HCT116 (cell line): ENCODE measurements at places on chromosomes 11 and 22. TPM values are rescaled to one million over a fixed set of nuclear protein-coding genes. Genes with fewer than 3 reads are reported as not detected.
A peak's percentile ranks its signal among the peaks of the same experiment; 100 is the strongest.

DNA sequence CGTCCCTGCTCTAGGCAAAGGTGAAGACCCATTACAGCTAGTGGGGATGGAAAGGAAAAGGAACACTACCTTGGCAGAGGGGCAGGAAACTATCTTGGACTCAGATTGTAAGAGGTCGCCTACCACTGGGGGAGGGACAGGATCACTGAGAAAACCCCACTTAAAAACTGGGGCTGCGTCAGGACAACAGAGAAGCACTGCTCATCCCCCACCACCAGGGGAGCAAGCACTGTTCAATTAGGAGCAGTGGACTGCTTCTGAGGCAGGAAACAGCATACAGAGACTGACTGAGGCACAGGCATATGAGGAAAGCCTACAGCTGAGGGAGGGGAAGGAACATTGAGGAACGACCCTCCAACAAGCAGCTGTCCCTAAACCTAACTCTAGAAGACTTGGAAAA, 20.8 kb upstream of the DLAT start:
- H3K27ac ChIP-seq, result no peak overlapping the region
- H3K4me1 ChIP-seq, result 0 out of 2 replicates have a peak, but pooled peaks cover 3% of the 10 kb centered on the region
- H3K27me3 ChIP-seq, result no peaks in the 10 kb centered on the region
- peak; percentile 10 for DNase-seq

DNA sequence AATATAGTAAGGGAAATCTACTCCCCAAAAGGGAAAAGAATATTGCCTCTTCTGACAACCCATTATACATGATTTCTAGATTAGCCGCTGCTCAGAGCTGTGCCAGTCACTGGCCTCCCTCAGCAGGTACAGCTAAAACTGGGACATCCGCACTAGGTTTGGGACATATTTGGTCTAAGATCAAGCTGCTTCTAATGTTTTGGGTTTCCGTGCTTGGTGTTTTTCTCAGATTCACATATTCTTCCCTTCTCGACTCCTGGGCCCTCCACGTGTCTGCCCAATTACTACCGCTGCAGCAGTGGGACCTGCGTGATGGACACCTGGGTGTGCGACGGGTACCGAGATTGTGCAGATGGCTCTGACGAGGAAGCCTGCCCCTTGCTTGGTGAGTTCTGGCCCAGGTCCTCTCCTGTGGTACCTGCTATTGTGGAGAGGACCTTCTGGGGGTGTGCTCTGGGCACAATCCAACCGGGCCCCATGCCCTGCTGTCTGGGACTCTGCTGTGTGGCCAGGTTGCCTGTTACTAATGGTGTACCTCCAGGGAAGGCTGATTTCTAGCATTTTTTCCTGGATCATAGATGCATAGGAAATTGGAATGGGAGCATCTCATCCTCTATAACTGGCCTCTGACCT, 138.1 kb upstream of the SORL1-AS1 start:
- no peak overlapping the region for H3K4me3 ChIP-seq
- H3K27me3 ChIP-seq, result no peaks in the 10 kb centered on the region
- DNase-seq, result no peak
- H3K27ac ChIP-seq, result no peak overlapping the region
- H3K4me1 ChIP-seq, result peaks cover 9% of the 10 kb centered on the region

DNA sequence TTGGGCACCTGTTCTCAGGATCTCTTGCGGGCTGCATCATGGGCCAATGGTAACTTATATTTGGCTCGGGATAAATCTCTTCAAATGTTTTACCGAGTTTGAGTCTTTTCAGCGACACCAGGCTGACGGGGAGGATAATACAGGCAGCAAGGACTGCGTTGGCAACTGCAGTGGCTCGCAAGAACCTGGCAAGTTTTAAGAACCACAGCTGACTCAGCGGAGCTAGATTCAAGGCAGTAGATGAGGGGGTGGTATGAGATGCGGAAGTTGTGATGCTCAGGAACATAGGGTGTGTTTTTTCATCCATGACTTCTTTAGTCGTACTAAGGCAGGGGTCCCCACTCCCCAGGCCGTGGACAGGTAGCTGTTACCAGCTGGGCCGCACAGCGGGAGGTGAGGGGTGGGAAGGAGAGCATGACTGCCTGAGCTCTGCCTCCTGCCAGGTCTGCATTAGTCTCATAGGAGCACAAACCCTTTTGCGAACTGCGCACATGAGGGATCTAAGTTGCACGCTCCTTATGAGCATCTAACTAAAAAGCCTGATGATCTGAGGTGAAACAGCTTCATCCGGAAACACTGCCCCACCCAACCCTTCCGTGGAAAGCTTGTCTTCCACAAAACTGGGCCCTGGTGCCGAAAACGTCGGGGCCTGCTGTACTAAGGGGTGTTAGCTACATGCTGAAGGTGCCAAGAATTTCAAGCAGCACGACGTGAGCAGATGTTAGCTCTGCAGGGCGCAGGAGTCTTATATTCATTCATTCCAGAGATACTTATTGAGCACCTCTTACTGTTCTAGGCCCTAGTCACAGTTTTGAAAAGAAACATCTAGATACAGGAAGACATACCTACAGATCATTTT, 6.4 kb upstream of the JAM3 start:
- no peaks in the 10 kb centered on the region for H3K36me3 ChIP-seq
- H3K27ac ChIP-seq, result no peak overlapping the region
- H3K4me1 ChIP-seq, result no peaks in the 10 kb centered on the region
- H3K27me3 ChIP-seq, result peaks cover 37% of the 10 kb centered on the region
- H3K4me3 ChIP-seq, result no peak overlapping the region

- DNase-seq, result no peak
- no peak overlapping the region for H3K4me3 ChIP-seq
- H3K27me3 ChIP-seq, result no peaks in the 10 kb centered on the region
- H3K36me3 ChIP-seq, result peaks cover 15% of the 10 kb centered on the region; the same call in 1 of the 2 replicates
These were observed 16.6 kb downstream of the MED15 start for GRCh38 chr22:20524004-20524481.

- H3K36me3 ChIP-seq, result no peaks in the 10 kb centered on the region
- H3K27ac ChIP-seq, result peak overlapping the region; percentile 71
- peaks cover 7% of the 10 kb centered on the region for H3K4me1 ChIP-seq
- H3K27me3 ChIP-seq, result no peaks in the 10 kb centered on the region
- DNase-seq, result no peak
- H3K4me3 ChIP-seq, result peak overlapping the region; percentile 83
These were observed 751 bp downstream of the ARFGAP3 start for GRCh38 chr22:42856179-42856864.

GRIK4 gene
- 0.52 TPM for total RNA-seq

RBMXL2 gene
- total RNA-seq, result 0.12 TPM

INTS4 gene
- total RNA-seq, result 41.0 TPM

C11orf21 gene
- total RNA-seq, result not detected
